ENCODE measurements at places on chromosomes 2 and 18.

GRCh38 chr2:55766947-55767346 is 73.3 kb upstream of the PNPT1 start:
- DNase-seq: no peak

- no peak for DNase-seq
Observed at GRCh38 chr2:186044761-186045160, 306.2 kb downstream of the FSIP2 start.

DNA sequence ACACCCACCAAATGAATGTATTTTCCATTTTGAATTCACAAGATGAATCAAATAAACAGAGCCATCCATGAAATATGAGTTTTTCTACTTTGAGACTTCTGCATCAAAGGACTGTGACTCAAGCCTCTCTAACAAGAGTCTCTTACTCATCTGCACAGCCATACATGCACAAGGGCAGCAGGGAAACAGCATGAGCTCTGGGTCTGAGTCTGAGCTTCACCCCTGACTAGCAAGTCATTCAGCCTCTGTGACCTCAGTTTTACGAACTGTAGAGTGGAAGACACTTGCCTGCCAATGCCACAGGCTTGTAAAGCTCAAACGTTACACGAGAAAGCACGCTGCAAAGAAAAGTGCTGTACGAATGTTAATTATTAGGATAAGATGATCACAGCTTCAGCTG is 42.9 kb downstream of the MREG start:
- DNase-seq: no peak

DNA sequence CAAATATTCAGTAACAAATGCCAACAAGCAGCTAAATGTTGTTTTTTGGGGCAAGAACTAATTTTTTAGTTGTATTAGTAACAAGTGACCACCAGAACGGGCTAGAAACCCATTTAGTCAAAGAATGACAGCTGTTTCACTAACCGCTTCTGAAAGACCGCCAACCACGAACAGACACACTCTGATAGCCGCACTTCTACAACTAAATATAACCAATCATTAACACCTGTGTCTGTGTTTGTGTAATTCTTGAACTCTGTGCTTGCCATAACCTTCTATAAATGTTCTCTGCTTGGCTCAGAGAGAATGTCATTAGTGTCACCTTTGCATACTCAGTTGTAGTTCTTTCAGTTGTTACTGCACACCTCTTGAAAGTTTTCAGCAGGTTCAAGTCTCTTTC is 526.3 kb upstream of the LRRTM1 start:
- no peak for DNase-seq

DNA sequence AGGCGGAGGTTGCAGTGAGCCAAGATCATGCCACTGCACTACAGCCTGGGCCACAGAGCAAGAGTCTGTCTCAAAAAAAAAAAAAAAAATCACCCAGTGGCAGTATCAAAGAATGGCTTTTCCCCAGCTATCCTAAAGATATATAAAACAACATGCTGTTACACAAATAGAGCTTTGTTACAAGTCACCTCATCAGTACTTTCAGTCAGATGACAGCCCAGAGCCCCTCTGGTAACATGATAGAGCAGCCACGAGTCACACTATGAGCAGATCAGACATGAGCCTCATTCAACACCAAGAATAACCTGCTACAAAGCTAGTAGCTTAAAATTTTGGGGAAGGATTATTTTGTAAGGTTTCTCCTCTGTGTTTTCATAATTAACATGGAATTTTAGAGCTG is 25.2 kb downstream of the PDE11A start:
- DNase-seq: no peak

GRCh38 chr2:177598326-177599138 is 206.0 kb downstream of the AGPS start:
- no peak for DNase-seq
